ENCODE measurements at places on chromosomes 7 and 10. TPM values are rescaled to one million over a fixed set of nuclear protein-coding genes. Genes with fewer than 3 reads are reported as not detected.

GRCh38 chr7:84302949-84303348 is 108.4 kb upstream of the SEMA3A start:
- no peak for DNase-seq

GRCh38 chr7:128350708-128351295 is 7.1 kb upstream of the RBM28 start:
- no peak for DNase-seq

GRCh38 chr10:116270771-116271592 is 2.0 kb downstream of the GFRA1 start:
- DNase-seq: no peak

- DNase-seq: no peak
Observed at GRCh38 chr7:55149001-55149400, 130.2 kb downstream of the EGFR start.

DNA sequence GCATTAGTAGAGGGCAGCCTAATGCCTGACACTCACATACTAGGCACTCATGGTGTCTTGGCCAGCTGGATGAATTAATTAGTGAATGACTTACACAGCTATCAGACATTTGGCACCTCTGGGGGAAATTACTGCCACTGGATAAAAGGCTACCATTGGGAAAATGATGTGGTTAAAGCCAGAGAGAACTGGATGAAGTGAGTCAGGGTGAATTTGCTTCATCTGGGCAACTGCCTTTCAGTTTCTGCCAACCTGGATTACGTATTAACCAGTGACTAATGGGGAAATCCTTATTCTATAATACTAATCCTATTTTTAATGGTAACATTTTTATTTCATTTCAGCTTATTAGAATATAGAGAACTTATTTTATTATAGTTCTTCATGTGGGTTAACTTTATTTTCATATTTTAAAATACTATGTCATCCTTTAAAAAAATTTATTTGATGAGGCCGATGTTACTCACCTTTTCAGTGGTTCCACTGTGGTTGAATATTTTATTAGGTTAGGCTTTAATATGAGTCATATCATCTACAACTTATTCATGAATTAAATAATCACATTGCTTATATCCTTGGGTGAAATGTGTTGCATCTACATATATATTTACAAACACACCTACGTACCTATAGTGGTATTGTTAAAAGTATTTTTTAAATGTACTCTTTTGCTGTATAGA is 85.6 kb upstream of the CAPZA2 start:
- DNase-seq: no peak

DNA sequence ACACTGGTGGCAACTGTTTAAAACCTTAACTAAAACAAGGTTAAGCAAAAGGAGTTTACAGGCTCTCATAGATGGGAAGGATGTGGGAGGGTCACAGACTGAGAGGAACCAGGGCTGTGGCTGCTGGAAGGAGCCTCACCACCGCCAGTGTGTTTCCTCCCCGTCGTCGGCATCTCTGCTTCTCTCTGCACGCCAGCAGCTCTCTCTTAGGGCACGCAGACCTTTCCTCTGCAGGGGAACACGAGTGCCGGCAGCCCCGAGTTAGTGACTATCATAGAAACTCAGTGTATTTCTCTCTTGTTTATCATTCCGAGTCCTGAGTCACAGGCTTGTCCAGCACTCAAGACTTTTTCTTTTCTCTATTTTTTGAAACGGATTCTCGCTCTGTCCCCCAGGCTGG is 8.1 kb upstream of the SH2D4B start:
- DNase-seq: no peak

GRCh38 chr10:59585046-59585700 is 124.5 kb downstream of the SLC16A9 start:
- no peak for DNase-seq

GRCh38 chr7:22150221-22150620 is 204.5 kb upstream of the CDCA7L start:
- DNase-seq: no peak

DNA sequence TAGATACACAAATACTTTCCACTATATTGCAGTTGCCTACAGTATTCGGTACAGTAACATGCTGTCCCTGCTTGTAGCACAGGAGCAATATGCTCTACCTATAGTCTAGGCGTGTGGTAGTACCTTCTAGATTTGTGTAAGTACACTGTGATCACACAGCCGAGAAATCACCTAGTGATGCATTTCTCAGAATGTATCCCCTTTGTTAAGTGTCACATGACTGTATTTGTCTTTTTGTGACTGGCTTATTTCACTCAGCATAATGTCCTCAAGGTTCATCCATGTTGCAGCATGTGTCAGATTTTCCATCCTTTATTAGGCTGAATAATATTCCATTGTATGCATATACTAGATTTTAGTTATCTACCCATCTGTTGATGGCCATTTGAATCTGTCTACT is 61.9 kb downstream of the BTRC start:
- DNase-seq: no peak

DNA sequence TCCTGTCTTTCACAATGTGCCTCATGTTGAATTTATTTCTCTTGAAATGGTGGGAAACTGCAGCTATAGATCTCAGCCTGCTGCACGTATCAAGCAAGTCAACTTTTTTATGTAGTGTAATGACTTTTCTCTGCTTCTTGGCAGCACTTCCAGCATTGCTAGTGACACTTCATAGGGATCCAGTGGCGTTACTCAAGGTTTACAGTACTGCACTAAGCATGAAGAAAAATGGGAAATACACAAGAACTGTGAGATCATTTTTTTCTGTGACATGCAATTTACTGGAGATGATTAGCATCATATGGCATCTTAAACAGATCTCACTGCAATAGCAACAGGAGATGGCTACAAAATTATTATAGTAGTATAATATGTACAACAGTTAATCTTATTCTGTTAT is 90.9 kb downstream of the POLR1F start:
- DNase-seq: no peak

Gene CYP2C19
- total RNA-seq: not detected
